ENCODE measurements at places on chromosomes 2 and 18.
A peak's percentile ranks its signal among the peaks of the same experiment; 100 is the strongest.

- no peak for DNase-seq
Measured at GRCh38 chr2:172169611-172170010, 66.9 kb upstream of the DLX2 start.

DNA sequence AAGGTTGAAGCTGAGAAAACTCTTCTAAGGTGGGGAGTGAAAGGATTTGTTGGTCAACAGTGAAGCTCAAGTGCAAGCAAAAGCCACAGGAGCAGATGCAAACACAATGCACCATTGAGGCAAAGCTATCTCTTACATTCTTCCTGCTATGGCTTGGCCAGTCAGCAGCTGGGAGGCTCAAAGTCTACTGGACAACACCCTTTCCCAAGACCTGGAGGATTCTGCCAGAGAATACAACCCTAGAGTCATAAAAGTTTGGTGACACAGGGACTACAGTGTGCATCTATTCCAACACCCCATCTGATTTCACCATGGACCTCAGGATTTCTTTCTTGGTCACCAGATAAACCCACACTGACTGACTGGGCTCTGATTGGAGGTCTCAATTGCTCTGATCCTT, 342.0 kb downstream of the HRH4 start:
- no peak for DNase-seq

- DNase-seq, result no peak
Measured at GRCh38 chr2:53150146-53150545, 617.5 kb upstream of the CHAC2 start.

DNA sequence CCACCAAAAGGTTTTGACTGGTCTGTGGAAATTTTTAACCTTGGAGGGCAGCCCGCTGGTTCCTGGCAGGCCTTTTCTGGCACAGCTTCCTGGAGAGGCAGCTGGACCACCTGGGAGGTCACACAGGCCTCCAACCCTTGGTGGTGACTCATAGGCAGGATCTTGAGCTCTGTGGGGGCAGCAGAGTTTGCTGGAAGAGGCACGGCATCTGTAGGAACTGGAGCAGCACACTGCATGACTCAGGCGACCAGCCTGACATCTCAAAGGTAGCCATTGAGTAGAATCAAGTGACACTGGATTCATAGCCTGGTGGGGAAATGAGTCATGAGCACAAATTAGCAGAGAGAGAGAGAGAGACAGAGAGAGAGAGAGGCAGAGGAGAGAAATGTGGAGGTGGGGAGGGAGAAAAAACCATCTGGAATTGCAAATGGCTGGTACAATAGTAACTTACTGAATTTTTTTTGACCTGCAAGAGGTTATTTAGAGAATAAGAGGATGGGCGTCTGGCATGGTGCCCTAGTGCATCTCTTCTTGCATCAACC, 57.4 kb downstream of the TRPM8 start:
- DNase-seq, result no peak

DNA sequence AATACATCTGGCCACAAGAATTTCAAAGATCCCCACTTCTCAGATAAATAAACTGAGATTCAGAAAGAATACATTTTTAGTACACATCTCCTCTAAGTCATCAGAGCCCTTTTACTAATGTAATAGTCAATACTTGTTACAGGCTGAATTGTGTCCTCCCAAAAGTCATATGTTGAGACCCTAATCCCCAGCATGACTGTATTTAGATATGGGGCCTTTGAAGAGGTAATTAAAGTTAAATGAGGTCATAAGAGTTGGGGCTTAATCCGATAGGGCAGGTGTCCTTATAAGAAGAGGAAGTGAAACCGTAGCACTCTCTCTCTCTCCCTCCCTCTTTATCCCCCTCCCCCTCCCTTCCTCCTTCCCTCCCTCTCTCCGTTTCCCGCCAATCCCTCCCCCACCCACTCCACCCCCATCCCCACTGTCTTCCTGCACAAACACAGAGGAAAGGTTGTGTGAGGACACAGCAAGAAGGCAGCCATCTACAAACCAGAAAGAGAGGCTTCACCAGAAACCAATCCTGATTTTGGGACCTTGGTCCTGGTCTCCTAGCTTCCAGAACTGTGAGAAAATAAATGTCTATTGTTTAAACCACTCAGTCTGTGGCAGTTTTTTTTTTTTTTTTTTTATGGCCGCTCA, 66.6 kb upstream of the ZNF397 start:
- DNase-seq, result peak; percentile 74

GRCh38 chr2:176114930-176115625, 1.5 kb upstream of the HOXD10 start:
- DNase-seq, result no peak

DNA sequence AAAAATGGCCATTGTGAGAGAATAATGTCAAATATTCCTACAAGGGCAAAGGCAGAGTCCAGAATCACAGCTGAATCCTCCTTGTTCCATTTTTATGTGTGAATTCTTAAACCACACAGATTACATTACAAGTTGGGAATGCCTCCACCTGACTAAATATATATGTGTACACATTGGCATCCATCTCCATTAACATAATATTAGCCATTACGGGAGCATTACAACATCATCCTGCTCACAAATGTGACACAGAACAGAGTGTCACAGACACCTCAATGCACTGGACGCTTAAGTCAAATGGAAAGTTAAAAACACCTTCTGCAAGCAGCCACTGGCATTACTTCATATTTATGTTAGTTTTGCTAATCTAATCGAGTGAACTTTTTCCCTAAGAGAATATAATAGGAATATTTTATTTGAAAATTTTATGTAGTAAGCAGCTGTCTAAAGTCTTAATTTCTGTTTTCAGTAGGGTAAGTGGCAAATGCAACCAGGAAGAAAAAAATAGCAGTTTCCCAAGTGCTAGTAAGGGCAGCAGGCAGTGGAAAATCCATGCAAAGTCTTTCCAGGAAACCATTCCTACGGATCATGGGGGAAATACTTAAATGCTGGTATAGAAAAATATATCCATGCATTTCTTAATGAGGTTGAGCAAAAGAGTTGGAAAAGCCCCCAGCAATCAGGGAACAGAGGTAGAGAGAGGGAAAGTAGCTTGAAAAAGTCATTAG, 255.6 kb downstream of the OSR1 start:
- no peak for DNase-seq

DNA sequence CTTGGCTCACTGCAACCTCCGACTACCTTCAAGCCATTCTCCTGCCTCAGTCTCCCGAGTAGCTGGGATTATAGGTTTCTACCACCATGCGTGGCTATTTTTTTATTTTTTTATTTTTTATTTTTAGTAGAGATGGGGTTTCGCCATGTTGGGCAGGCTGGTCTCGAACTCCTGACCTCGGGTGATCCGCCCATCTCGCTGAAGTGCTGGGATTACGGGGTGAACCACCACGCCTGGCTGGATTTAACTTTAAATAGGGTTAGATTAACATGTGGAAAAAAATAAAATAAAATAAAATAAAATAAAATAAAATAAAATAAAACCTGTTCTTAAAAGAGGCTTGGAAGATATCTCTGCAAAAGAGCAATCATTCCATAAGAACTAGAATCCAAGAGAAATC, 170.9 kb downstream of the XIRP2 start:
- DNase-seq, result no peak

DNA sequence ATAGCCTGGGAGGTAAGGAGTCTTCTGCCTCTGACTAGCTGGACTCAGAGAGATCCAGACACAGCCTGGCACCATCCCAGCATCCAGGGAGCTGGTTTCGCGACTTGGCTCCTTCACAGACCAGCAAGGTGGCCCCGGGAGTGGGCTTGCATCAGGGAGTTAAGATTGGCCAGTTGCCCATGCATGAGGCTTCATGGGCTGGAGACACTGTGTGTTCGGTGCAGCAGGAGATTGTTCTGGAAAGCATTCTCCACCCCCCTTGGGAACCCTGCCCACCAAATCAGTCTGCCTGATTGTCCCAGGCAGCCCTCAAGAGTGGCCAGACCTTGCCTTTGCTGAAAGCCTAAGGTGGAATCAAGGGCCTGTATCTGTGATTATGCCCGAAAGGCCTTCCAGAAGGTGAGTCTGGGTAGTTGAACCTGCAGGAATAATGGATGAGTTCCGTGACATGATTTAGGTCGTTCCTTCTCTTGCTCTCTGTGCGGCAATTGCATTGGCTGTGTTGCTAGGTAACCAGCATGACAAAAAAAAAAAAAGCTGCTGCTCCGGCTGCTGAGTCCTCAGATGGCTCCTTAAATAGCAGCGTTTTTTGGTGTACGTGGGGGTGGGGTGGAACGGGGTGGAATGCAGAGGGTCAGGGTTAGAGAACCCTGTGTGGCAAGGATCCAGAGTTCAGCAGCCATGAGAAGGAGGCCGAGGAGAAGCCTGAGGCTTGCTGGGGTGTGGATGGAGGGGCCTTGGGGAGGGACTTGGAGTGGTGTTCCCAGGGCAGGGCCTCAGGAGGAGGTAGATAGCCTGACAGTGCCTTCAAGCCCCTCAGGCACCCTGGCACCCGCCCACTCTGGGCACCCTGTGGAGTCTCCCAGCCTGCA, 93.0 kb upstream of the MCFD2 start:
- no peak for DNase-seq

DNA sequence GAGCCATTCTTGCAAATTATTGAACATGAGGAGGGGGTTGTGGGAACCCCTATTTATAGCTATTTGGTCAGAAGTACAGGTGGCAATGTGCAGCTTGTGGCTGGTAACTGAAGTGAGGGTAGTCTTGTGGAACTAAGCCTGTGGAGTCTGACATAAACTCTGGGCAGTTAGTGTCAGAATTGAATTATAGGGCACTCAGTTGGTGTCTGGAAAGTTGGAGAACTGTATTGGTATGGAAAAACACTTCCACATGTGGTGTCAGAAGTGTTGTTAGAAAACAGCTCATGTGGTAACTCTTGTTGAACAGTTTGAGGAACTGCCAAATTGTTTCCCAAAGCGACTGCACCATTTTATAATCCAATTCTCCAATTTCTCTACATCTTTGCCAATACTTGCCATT, 7.5 kb downstream of the RALBP1 start:
- no peak for DNase-seq

Data from NCI-H2029 treated with DMSO at 0.1 percent for 48 hours (cell line).